ENCODE measurements at places on chromosomes 4 and X.

DNA sequence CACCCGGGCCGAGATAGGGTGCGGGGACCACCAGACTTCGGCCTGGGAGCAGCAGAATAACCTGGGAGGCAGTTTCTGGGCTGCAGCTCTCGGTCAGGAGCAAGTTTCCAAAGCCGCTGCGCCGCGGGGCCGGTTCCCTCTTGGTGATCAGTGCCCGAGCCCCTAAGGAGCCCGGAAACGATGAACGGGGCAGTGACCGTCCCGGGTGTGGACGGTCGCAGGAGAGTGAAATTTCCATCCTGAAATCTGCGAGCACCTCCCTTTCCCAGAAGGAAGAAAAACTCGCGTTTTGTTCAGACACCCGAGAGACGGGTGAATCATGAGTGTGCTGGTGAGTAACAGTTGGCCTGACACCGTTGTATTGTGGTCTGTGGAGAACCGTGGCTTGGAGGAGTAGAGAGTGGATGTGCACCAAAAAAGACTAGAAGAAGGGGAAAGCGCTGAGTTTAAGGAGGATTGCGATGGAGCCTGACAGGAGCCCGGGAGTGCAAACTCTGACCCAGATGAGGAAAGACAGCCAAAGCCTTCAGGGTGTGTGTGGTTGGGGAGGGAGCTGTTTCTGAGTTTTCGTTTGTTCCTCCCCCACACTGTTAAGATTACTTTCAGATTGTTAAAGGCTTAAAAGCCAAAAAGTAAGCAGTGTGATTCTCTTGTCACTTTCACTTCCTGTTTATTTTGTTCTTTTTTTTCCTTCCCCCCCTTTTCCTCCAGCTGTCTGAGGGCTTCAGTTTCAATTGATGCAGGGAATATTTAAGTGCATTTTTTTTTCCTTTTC is 828 bp downstream of the MCUB start:
- DNase-seq: peak; percentile 34

- no peak for DNase-seq
These were observed 172.7 kb upstream of the TBC1D9 start for GRCh38 chr4:140928880-140929279.

DNA sequence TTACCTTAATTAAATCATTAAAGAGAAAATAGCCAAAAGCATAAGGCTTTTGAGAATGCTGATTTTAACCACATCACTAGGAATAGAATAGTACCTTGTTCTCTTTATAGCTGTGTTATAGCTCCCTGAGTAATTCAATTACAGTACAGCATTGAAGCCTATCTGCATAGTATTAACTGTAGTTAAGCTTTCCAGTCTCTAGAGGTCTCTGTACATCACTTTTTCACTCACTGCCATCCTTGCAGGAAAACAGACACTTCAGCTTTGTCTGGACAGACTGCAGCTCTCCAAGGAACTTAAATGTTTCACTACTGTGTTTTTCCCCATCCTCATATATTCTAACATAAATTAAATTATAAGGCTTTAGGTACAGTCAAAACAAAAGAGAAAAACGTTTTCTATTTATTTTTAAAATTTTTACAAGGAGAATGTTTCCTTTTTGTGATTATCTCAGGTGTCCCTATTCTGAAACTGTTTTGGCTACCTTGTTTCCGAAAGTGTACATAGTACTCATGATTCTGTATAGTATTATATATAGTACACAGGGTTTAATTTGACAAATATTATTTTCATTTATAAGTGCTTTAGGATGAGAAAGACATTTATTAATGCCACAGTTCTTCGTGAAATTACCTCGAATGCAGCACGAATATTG is 407.9 kb downstream of the PCDH18 start:
- DNase-seq: peak; percentile 7

DNA sequence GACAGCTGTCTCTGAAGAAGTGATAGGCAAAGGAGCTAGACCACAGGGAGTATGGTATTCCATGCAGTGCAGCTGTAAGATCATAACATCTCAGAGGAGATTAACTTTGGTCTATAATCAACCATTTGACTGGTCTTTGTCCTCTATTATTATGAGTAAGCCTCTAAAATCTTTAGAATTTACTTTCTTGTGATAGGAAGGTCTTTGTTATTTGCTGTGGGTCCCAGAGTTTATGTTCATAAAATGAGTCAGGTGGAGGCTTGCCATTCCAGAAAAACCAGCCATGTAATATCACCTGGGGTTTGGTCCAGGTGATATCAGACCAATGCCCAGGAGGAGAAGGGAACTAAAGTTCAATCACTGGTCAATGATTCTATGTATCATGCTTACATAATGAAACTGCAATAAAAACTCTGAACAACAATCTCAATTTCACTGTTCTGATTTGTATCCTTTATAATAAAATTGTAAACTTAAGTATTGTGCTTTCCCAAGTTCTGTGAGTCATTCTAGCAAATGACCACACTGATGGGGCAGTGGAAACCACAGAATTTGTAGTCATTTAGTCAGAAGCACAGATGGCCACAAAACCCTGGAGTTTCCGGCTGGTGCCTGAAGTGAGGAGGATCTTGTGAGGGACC is 239.6 kb upstream of the TRAM1L1 start:
- DNase-seq: no peak

GRCh38 chr4:157151711-157152110 is 68.8 kb upstream of the GRIA2 start:
- no peak for DNase-seq

GRCh38 chr4:93409035-93409434 is 419.5 kb upstream of the ATOH1 start:
- no peak for DNase-seq

GRCh38 chr4:18698119-18698883 is 676.7 kb upstream of the LCORL start:
- no peak for DNase-seq

DNA sequence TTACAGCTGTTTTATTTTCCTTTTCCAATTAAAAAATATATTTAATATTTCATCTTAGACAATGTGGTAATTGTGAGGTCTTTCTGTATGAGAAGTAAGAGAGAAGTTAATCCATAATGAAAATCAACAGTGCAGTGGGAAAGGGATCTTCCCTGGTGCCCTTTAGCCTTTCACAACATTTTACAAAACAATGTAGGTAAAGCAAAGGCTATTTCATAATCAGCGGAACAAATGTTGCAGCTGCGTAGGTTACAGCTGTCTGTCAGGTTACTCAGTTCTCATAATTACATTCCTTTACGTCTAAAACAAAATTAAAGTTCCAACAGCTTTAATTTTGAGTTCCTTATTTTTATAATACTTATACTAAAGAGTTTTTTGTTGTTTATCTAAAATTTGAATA is 22.8 kb upstream of the VCX3A start:
- DNase-seq: no peak

DNA sequence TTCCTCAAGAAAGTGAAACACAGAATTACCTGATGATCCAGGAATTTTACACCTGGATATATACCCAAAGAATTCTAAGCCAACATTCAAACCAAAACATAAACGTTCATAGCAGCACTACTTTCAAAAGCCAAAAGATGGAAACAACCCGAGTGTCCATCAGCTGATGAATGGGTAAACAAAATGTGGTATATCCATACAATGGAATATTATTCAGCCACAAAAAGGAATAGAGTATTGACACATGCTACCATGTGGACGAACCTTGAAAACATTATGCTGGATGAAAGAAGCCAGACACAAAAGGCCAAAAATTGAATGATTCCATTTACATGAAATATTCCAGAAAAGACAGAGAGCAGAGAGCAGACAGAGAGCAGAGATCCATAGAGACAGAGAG is 52.0 kb downstream of the IRF2 start:
- DNase-seq: no peak

DNA sequence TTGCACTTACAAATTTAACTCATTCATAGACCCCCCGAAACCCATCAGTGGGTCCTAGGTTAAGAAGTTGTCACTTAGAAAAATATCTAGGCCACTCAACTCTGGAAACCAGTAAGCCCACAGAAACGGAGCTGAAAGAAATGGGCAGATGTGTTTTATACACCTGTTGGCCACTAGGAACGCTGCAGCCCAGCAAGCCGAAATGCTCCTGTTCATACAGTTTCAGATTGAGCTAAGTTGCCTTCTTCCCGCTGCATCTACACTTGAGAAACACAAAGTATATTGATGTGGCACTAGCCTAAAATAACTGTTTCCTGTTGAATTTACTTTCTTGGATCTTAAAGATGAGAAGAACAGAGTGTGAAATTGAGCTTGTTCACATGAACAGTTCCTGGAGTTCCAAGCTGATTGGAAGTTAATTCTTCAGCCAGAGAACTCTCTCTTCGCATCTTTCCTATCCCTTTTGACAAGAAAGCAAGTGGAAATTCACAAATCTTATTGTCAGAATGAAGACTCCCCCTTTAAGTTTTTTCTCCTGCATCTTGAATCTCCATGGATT is 174.1 kb downstream of the RBMX2 start:
- DNase-seq: peak; percentile 51

DNA sequence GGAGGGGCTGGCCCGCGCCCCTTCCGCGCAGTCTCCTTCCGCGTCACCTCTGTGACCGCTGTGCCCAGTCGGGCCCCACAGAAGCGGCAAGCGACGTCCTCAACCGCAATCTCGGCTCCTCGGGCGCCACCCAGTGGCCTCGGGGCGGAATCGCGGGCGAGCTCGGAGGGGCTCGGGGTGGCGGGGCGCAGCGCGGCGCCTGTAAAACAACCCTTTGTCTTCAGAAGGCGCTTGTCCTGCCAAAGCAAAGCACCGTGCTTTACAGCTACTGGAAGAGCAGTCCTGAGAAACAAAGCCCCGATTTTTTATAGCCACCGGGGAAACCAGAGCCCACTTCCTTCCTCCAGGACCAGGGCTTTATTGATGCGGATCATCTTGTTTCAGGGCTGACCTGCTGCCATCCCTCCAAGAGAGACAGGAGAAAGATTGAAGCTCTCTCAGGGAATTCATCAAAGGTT is 37.3 kb upstream of the CDKN2AIP start:
- DNase-seq: peak; percentile 40

- no peak for DNase-seq
These were observed 3.2 kb upstream of the ENPEP start for GRCh38 chr4:110472583-110473329.

- DNase-seq: no peak
These were observed 84.8 kb downstream of the PCDH10 start for GRCh38 chr4:133233922-133234321.

GRCh38 chrX:140756941-140757340 is 47.4 kb downstream of the LINC00632 start:
- no peak for DNase-seq

DNA sequence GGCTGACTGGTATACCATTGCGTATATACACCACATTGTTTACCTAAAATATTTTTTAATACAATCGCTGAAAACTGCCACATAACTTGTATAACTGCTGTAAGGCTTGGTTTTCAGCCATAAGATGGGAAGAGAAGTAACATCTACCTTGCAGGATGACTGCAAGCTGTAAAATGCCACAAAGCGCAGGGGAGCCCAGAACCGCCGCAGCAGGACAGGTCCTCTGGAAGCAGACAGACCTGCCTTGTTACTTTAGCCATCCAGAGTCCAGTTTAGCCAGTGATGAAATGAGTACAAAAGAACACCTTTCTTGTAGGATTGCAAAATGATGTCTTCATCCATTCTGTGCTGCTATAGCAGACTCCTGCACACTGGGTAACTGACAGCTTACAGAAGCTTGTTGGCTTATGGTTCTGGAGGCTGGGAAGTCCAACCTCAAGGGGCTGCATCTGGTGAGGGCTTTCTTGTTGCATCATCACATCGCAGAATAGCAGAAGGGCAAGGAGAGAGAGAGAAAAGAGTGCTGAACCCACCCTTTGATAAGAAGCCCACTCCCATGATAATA is 4.1 kb upstream of the CTBP1 start:
- DNase-seq: no peak

DNA sequence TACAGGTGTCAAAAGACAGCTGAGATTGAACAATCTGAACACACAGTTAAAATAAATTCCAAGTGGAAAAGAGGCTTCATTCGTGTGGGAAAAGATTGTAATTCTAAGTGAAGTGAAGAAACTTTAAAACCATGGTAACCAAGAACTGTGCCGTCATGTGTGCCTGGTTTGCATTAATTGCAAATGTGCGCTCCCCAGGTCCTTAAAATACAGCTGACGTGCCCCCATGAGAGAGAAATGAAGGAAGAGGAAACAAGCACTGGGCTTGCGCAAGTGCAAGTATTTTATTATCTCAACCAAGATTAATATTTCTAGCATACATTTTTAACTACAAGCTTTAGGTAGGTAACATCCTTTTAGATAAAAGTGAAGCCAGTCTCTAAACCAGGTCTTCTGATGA is 92.5 kb downstream of the PARM1 start:
- no peak for DNase-seq

- DNase-seq: no peak
These were observed 292.5 kb downstream of the USP46 start for GRCh38 chr4:52366621-52367020.

- DNase-seq: peak; percentile 58
These were observed 38.5 kb upstream of the FGFBP2 start for GRCh38 chr4:16001484-16001858.

- peak; percentile 64 for DNase-seq
These were observed 841 bp downstream of the ACOT9 start for GRCh38 chrX:23742174-23742696.

GRCh38 chrX:40096395-40097091 is 1.2 kb downstream of the BCOR start:
- DNase-seq: no peak

DNA sequence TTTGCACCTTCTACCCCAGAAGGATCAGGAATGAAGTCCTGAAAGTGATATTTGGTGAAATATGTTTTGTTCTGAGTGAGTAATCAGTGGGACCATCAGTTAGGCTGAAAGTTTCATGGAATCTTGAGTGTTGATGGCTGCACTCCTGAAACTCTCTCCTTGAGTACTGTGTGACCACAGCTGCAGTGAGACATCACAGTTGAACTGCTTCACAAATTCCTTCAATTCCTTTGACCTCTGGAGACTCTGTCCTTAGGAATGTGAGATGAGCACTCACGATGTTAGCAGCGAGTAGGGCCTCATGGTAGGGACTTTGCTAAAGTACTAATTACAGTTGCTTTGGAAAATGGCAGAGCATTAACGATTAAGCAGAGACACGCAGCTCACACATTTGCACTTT is 142.9 kb upstream of the SLC4A4 start:
- DNase-seq: no peak

GRCh38 chrX:15468036-15468435 is 25.1 kb downstream of the PIR start:
- no peak for DNase-seq

DNA sequence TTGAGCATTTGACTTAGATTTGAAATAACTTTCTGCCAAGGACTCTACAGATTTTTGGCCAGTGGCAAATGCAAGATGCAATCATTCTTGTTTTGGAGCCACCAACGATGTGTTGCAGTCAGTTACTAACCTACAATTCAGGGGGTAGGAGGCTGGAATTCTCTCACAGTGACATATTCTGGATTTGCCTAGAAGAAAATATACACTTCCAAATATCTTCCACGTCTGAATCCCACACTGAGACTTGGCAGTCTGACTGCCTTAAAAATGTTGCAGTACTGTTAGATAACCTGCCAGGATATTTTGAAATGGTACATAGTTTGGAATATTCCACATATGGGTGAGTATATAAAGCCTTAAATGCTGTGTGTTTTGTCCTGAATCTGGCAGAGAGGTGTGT is 27.6 kb upstream of the AGTR2 start:
- no peak for DNase-seq
